Coronary artery (tissue), 2 donors: ENCODE measurements at places on chromosomes 7 and 10.

GRCh38 chr10:130022511-130023299 lies 58.6 kb upstream of the EBF3 start:
- DNase-seq: peak; percentile 54

DNA sequence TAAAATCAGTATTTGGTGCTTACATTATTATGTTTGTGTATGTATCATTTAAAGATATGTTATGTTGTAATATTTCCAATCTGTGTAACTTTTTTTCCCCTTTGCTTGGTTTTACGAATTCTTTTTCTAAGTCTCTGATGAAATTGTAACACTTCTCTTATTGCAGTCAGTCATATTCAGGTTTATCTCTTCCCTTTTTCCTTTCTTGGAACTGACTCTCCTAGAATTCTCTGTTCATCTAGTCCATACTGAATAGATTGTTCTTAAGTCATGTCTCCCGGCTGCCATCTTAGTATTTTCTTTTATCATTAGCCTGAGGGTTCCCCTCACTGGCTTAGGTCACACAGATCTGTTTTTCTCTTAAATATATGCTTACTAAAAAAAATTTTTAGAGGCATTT lies 44.6 kb downstream of the PHTF2 start:
- DNase-seq: no peak

- no peak for DNase-seq
Measured at GRCh38 chr10:100133801-100134200, 52.0 kb downstream of the ERLIN1 start.

DNA sequence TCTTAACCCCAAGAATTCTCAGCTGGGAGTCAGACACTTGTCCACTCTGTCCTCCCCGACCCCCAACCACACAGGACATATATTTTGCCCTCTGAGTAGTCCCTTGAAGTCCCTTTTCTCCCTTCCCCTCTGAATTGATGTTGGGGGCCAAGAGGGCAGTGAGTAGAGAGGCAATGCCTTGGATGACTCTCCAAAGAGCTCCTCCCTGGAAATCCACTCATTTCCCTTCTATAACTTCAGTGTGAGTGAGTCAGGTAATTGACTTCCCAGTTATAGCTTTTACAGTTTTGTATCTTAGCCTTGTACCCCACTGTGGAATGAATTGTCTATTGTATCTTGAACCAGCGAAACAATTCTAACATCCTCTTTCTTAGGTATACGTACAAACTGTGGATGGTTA lies 9.2 kb upstream of the ODAD2 start:
- no peak for DNase-seq
